IMR-90 (cell line): ENCODE measurements at places on chromosomes 7 and 10. TPM values are rescaled to one million over a fixed set of nuclear protein-coding genes. Genes with fewer than 3 reads are reported as not detected.

CNPY1 gene
- not detected in 2 replicates for polyA plus RNA-seq

- DNase-seq, result no peak
- no peak overlapping the region for H3K4me3 ChIP-seq
- H3K27ac ChIP-seq, result no peak overlapping the region
- no peaks in the 10 kb centered on the region for H3K4me1 ChIP-seq
- no peaks in the 10 kb centered on the region for H3K36me3 ChIP-seq
- peaks cover 8% of the 10 kb centered on the region; the same call in 1 of the 2 replicates for H3K27me3 ChIP-seq
These were observed 5.3 kb upstream of the ADCK2 start for GRCh38 chr7:140667476-140667875.

ODAD2 gene
- 0.42 and 0.53 TPM in 2 replicates for polyA plus RNA-seq

- no peak for DNase-seq
- H3K4me1 ChIP-seq, result no peaks in the 10 kb centered on the region; the same call in 1 of the 2 replicates
- no peaks in the 10 kb centered on the region for H3K36me3 ChIP-seq
- H3K27me3 ChIP-seq, result no peaks in the 10 kb centered on the region
- no peak overlapping the region for H3K27ac ChIP-seq
These were observed 69.6 kb upstream of the MDFIC start for GRCh38 chr7:114852293-114852692.

GRCh38 chr7:28389504-28390395 is 22.6 kb upstream of the CREB5 start:
- H3K36me3 ChIP-seq, result no peaks in the 10 kb centered on the region
- H3K4me1 ChIP-seq, result 0 out of 2 replicates have a peak, but pooled peaks cover 2% of the 10 kb centered on the region
- H3K27ac ChIP-seq, result no peak overlapping the region
- H3K27me3 ChIP-seq, result peaks cover 7% of the 10 kb centered on the region; the same call in 1 of the 2 replicates
- peak; percentile 79 for DNase-seq

DNA sequence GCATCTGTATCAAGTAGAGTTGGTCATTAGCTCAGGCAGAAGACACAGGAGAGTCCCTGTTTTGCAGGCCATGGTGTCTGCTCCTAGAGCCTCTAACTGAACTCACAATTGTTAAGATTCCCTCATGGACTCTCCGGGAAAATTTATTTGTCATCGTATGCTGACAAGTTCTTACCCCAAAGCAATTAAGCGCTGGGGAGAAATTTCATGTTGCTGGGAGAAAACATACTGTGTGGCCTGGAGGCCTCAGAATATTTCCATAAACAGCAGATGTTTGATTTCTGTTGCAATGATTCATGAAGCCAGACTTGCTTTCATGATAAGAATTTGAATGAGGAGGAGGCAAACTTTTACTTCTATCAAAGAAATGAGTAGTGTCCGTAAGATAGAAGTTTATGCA is 583.2 kb downstream of the GATA3 start:
- H3K27ac ChIP-seq, result no peak overlapping the region
- no peaks in the 10 kb centered on the region for H3K4me1 ChIP-seq
- no peak for DNase-seq

CHRM2 gene
- polyA plus RNA-seq, result 77.9 and 79.3 TPM in 2 replicates

MRLN gene
- not detected in 2 replicates for polyA plus RNA-seq
